ENCODE measurements at places on chromosomes 5 and 9.
A peak's percentile ranks its signal among the peaks of the same experiment; 100 is the strongest.

- no peak for DNase-seq
These were observed 25.6 kb downstream of the CSF2 start for GRCh38 chr5:132099076-132099748.

DNA sequence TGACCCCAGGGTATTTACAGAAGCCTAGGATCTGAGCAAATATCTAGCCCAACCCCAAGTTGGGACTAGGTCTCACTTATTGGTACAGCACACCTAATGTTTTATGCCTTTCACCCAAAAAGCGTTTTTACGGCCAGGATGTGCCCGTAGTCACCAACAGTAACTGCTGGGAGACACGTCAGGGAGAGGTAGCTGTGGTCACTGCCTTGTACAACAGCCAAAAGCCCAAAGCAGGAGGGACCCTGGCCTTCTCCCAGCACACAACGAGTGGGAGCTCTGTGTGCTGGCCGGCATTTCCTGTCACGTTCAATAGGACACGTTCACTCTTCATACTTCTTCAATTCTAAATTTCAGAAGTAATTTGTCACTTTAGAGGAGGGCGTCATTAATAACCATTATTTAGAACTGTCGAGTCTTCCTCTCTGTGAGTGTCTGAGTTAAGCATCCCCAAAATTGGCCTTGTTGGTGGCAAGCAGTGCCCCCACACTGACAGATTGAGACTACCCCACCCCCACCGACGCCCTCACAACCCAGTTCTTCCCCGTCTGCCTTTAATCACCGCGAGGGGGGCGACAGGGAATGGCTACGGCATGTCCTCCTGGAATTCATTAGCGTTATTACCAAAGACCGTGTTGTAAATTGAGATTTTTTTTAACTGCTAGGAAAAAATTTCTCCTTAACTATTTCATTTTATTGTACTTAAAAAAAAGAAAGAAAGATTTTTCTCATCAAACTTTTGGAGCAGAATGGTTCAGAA is 80.7 kb downstream of the MVB12B start:
- peak; percentile 20 for DNase-seq

DNA sequence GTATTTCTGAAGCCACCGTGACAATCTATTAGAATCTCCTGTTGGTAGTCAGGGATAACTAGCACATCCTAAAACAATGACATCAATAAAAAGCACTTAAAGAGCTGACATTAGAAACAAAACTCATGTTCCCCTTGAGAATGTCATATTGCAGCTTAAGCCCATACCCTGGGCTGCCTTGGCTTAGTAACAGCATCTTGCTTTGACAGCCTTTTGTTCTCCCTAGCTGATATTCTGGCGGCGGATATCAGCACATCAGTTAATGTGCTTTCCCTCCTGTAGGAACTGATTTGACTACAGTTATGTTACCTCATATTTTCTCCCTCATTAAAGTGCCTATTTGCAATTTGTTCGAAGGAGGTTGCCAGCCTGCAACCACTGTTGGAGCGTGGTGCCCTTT is 214.1 kb downstream of the CD180 start:
- no peak for DNase-seq

- DNase-seq, result no peak
These were observed 25.3 kb upstream of the CXCL14 start for GRCh38 chr5:135604056-135604455.

DNA sequence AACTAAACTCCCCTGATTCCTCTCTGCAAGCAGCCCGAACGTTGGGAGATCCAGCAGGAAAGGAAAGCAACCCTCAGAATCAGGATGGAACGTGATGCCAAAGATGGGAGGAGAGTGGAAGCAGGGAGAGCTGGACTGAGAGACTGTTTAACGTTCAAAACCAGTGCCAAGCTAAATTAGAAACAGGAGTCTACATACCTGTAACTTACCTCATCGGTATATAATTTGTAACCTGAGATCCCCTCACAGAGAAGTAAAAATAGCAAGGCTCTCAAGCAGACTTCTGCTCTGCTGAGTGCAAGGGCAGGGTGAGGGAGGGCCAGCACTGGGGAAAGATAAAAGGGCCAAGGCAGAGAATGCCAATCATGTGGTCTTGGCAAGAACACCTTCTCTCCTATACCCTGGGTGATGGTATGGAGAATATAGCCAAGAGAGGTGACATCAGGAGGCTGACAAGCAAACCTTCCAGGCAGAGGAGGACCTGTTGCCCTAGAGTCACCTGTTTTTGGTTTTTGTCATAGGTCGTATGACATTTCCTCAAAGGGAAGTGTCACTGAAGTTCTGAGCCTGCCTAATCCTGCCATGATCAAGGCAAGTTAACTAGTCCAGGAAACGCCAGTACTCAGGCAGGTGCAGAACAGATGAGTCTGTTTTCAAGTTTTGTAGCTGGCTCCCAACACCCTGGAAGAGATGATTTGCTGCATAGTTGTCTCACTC is 472.0 kb downstream of the NFIB start:
- no peak for DNase-seq

GRCh38 chr5:118723021-118723338 is 265.4 kb downstream of the DTWD2 start:
- no peak for DNase-seq

- DNase-seq, result no peak
These were observed 5.4 kb downstream of the IGIP start for GRCh38 chr5:140130949-140131733.

GRCh38 chr5:16456103-16456832 is 9.3 kb downstream of the ZNF622 start:
- peak; percentile 73 for DNase-seq

DNA sequence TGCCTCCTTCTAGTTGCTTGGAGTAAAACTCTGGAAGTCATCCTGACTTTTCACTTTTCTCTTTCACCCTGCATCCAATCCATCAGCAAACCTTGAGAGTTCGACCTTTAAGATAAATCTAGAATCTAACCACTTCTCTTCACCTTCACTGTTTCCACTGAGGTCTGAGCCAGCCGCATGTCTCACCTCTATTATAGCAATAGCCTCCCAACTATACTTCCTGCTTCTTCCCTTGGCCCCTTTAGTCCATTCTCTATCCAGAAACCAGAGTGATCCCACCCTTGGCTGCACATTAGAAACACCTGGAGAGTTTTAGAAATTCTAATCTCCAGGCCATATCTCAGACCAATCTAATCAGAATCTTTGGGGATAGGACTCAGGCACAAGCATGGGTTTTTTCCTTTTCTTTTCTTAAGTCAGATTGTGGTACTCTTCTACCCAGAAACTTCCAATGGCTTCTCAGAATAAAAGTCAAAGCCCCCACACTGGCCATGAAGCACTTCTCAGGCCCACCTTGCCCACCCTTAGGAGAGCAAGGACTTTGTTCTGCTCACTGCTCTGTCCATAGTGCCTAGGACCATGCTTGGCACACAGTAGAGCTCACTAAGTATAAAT is 33.1 kb downstream of the MFAP3 start:
- DNase-seq, result no peak

GRCh38 chr5:130135506-130135905 is 231.2 kb downstream of the CHSY3 start:
- DNase-seq, result no peak

- no peak for DNase-seq
These were observed 567.9 kb upstream of the DAB2 start for GRCh38 chr5:39992617-39993202.

GRCh38 chr5:14076561-14076960 is 66.6 kb upstream of the TRIO start:
- no peak for DNase-seq

DNA sequence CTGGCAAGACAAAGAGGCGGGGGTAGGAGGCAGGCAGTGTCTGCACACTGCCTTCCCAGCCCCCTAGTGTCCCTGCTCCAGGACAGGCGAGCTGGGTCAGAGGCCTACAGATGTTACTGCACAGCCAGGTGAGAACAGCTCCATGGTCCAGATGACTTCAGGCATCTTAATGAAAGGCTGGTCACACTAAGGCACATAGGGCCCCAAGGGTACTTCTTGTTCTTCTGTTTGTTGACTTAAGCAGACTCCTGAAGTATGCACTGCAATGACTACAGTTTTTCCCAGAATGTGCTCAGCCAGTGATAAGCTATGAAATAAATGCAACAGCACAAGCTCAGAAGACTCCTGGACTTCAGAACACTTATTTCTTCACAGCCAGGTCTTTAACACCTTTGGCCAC is 27.4 kb downstream of the ATPSCKMT start:
- no peak for DNase-seq

DNA sequence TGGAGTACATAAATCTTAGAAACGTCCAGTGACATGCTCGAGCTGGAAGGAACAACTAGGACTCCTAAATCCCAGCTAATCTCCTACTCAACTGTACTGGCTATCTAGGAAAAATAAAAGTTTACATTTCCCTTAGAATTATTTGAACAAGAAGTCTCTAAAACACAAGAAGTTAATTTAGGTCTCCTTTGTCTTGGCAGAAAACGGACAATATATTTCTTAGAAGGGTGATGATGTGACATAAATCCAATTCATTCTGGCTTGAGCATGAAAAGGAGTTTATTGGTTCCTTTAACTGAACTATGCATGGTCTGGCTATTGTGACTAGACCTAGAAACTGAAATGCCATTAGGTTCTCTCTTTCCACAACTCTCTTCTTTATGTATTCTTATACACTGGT is 1242.2 kb upstream of the DMAC1 start:
- no peak for DNase-seq

GRCh38 chr5:104062621-104063377 is 500.2 kb upstream of the NUDT12 start:
- DNase-seq, result no peak

DNA sequence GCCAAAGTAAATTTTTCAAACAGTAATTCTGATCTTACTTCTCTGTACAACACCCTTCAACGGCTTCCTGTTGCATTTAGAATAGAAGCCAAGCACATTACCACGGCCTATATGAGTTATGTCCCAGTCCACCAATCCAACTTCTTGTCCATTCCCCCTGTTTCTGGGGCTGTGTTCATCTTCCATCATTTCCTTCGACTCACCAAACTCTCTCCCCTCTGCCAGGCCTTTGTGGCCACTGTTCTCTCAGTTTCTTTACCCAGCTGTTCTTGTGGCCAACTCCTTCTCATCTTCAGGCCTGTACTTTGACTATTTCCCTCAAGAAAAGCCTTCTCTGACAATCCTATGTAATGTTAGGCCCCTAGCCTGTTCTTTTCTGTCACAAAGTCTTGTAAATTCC is 259.4 kb upstream of the EFNA5 start:
- no peak for DNase-seq

- no peak for DNase-seq
These were observed 40.8 kb downstream of the CSF2 start for GRCh38 chr5:132114150-132115121.

Data from HFFc6 (cell line).